ENCODE measurements at places on chromosomes 1 and 21. TPM values are rescaled to one million over a fixed set of nuclear protein-coding genes. Genes with fewer than 3 reads are reported as not detected.

ANKRD65 gene
- total RNA-seq, result 11.6 TPM

C1orf87 gene
- total RNA-seq, result not detected

FBLIM1 gene
- total RNA-seq, result 127 TPM

MRPS15 gene
- 166 TPM for total RNA-seq

SH2D1B gene
- not detected for total RNA-seq

C1orf94 gene
- not detected for total RNA-seq

MYBPH gene
- total RNA-seq, result not detected

Measured in foreskin keratinocyte (primary cell).